Epithelial cell of umbilical artery (primary cell): ENCODE measurements at places on chromosomes 5 and 9. TPM values are rescaled to one million over a fixed set of nuclear protein-coding genes. Genes with fewer than 3 reads are reported as not detected.

SPATA31E1 gene
- total RNA-seq, result not detected in 2 replicates

SOX30 gene
- not detected in 2 replicates for total RNA-seq

IL3 gene
- total RNA-seq, result not detected in 2 replicates

FOXI1 gene
- total RNA-seq, result not detected in 2 replicates

GPR151 gene
- total RNA-seq, result not detected in 2 replicates

FREM1 gene
- under 0.01 TPM in 2 replicates for total RNA-seq

ROR2 gene
- total RNA-seq, result under 0.01 TPM in 2 replicates

CKMT2 gene
- under 0.01 TPM in 1 of 2 replicates, not detected in the other for total RNA-seq

MEGF10 gene
- 0.15 and 0.97 TPM in 2 replicates for total RNA-seq

C6 gene
- total RNA-seq, result not detected in 2 replicates

LCN10 gene
- not detected in 2 replicates for total RNA-seq

CCNJL gene
- 4.4 and 6.2 TPM in 2 replicates for total RNA-seq
